CD14-positive monocyte (primary cell): ENCODE measurements at places on chromosomes 16 and 17.

DNA sequence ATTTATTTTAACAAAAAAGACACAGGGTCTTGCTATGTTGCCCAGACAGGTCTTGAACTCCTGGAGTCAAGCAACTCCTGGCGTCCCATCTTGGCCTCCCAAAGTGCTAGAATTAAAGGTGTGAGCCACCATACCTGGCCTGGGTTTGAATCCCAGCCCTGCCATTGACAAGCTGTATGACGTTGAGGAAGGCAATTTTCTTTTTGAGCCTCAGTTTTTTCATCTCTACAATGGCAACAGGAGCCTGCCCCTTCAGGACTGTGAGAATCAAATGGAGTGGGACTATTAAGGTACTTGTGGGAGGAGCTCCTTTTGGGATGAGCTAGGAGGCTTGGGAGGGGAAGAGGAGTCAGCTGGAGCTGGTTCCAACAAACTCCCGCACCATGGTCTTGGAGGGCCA is 6.2 kb downstream of the RARA start:
- DNase-seq: no peak

- peak; percentile 81 for DNase-seq
Observed at GRCh38 chr17:63697341-63698286, 2.3 kb downstream of the LIMD2 start.

GRCh38 chr16:68417711-68418301 is 30.5 kb downstream of the SMPD3 start:
- DNase-seq: no peak

DNA sequence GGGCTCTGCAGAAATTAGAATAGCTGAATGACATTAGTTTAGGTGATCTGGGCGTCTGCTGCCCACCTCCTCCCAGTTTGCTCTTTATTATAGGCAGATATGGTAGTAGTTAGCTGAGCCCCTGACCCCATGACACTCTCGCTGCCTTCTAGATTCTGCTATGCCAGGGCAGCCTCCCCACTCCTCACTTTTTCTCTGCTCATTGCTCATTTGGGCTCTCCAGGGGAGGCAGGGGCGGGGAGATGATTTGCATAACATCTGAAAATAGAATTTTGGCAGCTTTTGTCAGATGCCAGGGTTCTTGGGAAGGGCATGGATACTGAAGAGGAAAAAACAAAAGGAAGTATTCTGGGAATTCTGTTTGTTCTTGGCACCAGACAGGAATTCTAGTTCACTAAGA is 78.0 kb upstream of the GAS7 start:
- no peak for DNase-seq

DNA sequence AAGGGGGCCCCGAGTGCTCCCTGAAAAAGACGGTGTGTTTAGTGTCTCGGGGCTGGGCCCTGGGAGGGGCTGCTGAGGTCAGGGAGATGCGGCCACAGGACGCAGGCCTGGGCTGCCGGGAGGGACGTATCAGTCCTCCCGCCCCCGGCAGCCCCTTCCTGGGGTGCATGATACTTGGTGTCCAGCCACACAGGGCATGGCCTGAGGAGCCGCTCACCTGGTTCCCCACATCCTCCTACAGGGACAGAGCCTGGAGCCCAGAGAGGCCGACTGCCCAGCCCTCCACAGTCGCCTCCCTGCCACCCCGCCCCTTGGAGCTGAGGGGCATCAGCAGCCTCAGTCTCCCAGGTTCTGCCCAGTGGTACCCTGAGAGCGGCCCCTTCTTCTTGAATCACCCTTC is 12.0 kb upstream of the DEF8 start:
- DNase-seq: no peak

DNA sequence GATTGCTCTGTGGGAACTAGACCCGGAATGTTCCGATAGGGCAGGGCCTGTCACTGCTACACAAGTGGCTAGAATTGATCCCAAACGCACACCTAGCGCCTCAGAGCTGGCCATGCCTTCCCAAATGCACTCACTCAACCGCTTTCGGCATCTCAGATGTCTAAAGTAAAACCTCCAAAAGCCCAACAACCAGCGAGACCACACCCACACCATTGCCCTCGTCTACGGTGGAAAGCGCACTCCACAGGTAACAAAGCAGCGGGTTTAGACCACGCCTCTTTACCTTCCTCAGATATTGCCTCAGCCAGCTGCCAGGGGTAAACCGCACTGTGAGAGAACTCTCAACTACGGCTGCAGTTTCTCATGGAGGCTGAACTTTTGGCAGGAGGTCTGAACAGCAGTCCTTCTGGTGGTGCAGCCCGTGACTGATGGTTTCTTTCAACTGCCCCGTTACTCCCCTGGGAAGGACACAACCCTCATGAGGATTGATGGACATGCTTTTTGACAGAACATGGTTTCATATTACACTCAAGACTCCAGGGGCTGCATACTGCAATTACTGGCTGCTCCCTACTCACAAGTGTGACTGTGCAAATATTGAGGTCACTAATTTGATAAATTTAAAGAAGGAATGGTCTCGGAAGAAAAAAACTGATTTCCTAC is 34.5 kb downstream of the USP7 start:
- no peak for DNase-seq

DNA sequence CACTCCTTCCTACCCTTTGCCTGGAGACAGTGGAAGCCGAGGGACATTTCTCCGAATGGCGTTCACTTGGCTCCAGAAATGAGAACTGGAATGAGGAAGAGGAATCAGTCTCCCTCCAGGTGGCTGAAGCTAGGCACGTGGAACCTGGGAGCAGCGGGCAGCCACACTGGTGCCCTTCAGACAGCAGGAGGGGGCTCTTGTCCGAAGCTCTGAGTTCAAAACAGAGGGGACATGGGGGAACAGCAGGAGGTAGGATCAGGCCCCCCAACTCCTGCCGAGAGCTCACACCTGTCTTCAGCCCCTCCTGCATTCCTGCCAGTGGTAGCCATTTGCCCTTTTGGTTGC is 41.5 kb downstream of the TMEM235 start:
- DNase-seq: peak; percentile 34

- no peak for DNase-seq
Observed at GRCh38 chr16:11296706-11297491, 15.8 kb upstream of the PRM1 start.

DNA sequence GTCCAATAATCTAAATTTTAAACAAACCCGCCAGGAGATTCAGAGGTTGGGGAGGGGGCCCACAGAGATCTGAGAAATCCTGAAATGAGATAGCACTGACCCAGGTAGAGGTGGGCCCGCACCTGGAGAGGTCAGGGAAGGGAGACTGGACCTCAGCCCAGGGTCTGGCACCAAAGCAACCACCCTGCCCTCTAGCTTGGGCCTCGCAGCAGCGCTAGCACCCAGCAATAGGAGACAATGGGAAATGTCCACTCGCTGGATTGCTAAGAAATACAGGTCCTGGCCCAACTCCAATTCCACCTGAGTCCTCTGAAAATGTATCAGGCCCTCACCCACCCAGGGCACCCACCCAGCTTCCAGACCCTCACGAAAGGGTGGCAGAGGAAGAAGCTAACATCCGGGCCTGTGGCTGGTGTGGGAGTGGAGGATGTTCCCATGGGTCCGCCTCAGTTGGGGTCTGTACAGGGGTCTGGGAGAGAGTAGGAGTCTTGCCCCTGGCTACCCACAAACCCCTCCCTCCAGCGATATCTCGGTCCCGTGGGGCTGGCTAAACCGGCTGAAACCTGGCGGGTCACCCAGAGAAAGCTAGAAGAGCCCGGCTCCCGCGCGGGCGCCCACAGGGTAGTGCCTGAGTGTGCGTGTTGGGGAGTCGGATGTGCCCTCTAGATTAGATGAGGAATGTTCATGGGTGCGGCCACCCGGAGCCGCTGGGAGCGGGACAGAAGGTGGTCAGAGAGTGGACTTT is 1.1 kb downstream of the PLLP start:
- DNase-seq: no peak

DNA sequence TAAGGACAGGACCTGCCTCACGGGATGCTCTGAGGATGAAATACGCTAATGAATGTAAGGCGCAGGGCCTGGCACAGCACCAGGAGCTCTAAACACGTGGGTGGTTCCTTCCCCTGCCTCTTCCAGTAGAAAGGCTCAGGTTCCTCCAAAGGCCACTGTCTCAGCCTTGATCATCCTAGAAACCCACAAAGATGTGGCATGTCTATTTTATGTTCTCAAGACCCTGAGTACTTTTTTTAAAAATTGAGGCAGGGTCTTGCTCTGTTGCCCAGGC is 17.0 kb upstream of the MEAK7 start:
- DNase-seq: no peak

DNA sequence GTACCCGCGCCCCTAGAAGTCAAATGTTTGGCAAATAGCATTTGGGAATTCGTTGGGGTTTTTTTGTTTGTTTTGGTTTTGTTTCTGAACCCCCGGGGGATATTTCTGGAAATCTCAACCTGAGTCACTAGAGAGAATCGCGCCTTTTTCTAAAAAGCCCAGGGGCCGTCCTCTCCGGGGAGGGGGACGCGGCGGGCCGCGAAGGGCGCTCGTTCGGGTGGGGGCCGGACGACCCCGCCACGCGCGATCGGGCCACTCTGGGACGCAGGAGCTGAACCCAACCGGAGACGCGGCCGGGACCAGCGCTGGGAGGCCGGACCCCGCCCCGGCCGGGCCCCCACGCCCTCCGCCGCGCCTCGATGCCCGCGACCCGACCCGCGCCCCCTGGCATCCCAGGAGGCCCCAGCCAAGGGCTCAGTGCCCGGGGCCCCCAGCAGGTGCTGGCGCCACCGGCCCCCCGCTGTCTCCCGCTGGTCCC is 302 bp downstream of the LITAF start:
- DNase-seq: no peak

DNA sequence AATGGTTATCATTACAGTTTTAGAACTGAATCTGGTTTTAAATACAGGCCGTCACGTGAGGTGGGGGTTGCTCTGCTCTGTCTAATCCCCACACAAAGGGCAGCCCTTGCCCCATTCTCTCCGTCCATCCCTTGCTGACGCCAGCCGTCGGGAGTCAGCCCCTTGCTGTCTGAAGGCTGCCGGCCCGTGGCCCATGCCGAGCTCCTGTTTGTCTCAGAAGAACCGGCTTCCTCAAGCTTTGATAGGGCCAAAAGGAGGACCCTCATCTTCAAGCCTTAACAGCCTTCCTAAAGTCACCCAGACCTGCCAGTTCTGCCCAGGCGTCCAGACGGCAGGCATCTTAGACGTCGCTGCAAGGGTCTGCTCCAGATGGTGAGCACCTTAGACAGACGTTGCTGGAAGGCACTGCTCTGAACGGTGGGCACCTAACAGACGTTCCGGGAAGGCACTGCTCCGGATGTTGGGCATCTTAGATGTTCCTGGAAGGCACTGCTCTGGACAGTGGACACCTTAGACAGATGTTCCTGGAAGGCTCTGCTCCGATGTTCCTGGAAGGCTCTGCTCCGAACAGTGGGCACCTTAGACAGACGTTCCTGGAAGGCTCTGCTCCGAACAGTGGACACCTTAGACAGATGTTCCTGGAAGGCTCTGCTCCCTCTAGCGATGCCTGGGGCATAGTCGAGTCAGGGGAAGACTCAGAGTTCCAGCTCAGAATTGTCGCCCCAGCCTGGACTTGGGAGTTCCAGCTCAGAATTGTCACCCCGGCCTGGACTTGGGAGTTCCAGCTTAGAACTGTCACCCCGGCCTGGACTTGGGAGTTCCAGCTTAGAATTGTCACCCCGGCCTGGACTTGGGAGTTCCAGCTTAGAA is 35.1 kb upstream of the CHMP6 start:
- no peak for DNase-seq

GRCh38 chr16:442976-443375 is 17.5 kb downstream of the RAB11FIP3 start:
- DNase-seq: no peak

DNA sequence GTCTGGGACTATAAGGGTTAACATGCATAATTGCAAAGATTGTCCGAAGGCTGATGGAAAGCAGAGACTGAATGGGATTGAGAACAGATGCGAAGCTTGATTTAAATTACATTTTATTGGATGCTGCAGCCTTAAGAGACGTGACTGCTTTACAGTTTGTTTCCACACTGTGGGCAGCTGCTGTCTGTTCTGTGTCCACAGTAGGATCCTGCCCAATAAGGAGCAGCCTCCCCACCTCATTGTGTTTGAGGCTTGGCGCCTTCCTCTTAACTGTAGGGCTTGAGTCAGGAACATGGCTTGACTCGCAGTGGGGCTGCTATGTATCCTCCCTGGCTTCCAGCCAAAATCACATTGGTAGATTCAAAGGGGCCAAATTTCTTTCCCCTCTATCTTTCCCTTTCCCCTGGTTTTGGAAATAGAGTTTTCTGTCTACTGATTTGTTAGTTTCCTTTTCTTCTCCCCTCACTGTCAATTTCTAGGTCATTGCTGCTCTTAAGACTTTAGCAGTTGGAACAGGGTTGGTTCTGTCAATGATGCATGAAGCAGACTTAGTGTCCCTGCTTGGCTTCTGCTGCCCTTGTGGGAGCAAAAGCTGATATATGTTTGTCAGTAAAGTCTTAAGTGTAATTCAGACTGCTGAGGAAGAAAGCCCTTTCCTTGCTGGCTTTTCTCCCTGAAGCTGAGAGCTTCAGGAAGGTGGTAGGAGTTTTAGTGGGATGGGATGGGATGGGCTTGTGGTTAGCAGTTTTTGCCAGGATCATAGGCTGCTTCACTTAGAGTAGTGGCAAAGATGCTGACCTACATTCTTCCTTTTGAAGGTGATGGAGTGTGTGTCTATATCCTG is 5.0 kb upstream of the RARA start:
- DNase-seq: no peak

- no peak for DNase-seq
Observed at GRCh38 chr16:56907401-56907800, 24.5 kb upstream of the HERPUD1 start.

DNA sequence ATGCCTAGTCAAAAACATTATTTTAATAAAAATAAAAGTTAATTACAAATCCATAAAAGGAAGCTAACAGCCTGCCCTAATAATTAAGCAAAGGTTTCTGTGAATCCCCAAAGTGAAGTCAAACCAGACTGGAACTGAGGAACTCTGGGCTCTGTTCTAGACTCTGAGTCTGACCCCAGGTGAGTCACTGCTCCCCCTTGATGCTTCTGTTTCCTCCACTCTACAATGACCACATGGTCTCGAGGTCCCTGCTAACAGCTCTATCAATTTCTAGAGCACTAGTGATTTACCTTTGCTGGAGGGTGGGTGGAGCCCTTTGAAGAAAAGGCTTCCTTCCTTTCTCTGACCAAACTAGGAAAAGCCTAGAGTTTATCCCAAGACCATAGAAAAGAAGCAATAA is 32.4 kb downstream of the XPO6 start:
- DNase-seq: no peak

GRCh38 chr16:63244631-63245030 is 1208.4 kb upstream of the CDH8 start:
- no peak for DNase-seq
